Mucosa of gallbladder (tissue), 1 donor: ENCODE measurements at places on chromosomes 3 and 15. TPM values are rescaled to one million over a fixed set of nuclear protein-coding genes. Genes with fewer than 3 reads are reported as not detected.

GRCh38 chr3:104437131-104437750, 929.5 kb upstream of the ALCAM start:
- no peak for DNase-seq

DNA sequence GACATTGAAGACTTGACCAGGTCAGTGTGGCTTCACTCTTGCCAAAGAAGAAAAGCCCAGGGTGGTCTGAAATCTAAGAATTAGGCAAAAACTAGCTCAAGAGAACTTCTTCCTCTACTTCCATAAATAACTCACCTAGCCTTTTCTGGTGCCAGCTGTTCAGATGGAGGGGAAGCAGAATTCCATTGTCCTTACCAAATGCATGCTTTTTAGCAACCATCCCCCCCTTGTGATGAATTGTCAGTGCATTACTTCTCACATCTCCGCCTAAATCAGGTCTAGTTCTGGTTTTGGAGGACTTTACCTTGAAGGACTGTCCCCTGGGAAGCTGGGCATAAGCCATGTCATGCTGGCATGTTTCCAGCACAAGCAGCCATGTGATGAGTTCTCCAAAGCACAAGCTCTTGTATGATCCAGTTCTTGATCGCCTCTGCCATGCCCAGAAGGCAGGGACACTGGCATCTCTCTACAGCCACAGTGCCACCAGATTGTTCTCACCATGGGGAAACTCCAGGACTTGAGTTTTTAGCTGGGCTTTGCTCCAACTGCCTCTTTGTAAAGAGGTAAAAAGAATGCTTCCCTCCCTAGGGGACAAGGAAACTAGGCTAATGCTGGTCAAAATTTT, 96.4 kb upstream of the IL12A start:
- DNase-seq, result no peak

- no peak for DNase-seq
Measured at GRCh38 chr15:39025321-39025720, 460.7 kb upstream of the RASGRP1 start.

- no peak for DNase-seq
Measured at GRCh38 chr15:28985691-28986090, 99.9 kb downstream of the APBA2 start.

GRCh38 chr15:98900356-98900755, 107.2 kb downstream of the PGPEP1L start:
- DNase-seq, result no peak

DNA sequence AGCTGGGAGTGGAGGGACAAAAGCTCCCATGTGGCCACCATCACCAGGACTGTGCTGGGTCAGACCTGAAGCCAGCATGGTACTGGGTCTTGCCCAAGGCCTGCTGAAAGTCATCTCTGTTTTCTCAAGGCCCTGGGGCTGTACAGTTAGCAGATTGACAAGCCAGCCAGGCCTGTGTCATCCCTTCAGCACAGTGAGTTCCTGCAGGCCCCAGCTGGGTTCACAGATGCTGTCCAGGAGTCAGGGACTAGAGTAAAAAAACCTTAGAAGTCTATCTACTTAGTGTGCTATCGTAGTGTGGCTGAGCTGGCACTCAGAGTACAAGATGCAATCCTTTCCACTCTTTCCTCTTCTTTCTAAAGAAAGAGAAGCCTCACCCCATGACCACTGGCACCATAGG, 246.0 kb upstream of the NAALADL2 start:
- DNase-seq, result no peak

- DNase-seq, result no peak
Measured at GRCh38 chr3:66378256-66378655, 122.6 kb downstream of the LRIG1 start.

DNA sequence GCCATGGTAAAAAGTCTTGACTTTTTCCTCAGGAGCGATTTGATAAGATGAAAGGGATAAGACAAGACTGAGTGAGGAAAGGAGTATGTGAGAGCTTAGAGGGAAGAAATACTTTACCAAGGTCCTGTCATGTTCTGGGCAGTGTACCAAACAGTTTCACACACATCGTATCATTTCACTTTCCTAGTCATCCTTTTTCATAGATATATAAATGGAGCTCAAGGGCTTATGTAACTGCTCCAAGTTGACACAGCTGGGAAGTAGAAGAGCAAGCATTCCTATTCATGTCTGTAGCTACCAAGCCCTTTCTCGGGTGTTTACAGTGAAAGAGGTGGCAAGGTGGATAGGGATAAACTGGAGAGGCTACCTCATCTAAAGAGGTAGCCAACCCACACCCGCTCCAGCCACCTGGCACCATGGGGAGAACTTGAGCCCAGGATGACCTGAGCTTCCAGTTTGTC, 57.4 kb downstream of the MRPS25 start:
- DNase-seq, result no peak

GRCh38 chr3:27431116-27431515, 53.1 kb downstream of the SLC4A7 start:
- DNase-seq, result peak; percentile 68

GRCh38 chr3:126960604-126960995, 22.3 kb upstream of the PLXNA1 start:
- DNase-seq, result no peak

DNA sequence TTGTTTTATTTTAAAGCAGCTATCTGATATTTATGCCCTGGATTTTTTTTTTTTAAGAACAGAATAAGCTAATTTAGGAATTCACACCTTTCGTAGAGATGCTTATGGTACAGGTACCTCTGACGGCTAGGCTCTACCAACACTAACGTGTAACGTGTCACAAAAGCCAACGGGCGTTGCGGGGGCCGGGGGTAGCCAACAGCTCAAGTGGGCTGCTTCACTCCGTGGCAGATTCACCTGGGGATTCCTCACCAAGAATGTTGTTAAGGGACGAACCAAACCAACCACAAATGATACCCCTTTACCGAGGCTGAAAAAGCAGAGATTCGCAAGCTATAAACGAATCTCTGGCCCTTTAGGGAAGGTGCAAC, 1.0 kb downstream of the TMCC1 start:
- DNase-seq, result no peak

- DNase-seq, result no peak
Measured at GRCh38 chr3:118127992-118128391, 906.7 kb downstream of the IGSF11 start.

GRCh38 chr15:77461486-77461885, 40.8 kb downstream of the HMG20A start:
- DNase-seq, result no peak

GRCh38 chr15:100714749-100715342, 112.5 kb downstream of the ASB7 start:
- DNase-seq, result no peak

- peak; percentile 30 for DNase-seq
Measured at GRCh38 chr15:66293419-66294156, at the start of gene DIS3L. Gene DIS3L, plus strand, starts transcription at chr15:66293568. Its CDS starts 29 bp downstream, at chr15:66293597.

DNA sequence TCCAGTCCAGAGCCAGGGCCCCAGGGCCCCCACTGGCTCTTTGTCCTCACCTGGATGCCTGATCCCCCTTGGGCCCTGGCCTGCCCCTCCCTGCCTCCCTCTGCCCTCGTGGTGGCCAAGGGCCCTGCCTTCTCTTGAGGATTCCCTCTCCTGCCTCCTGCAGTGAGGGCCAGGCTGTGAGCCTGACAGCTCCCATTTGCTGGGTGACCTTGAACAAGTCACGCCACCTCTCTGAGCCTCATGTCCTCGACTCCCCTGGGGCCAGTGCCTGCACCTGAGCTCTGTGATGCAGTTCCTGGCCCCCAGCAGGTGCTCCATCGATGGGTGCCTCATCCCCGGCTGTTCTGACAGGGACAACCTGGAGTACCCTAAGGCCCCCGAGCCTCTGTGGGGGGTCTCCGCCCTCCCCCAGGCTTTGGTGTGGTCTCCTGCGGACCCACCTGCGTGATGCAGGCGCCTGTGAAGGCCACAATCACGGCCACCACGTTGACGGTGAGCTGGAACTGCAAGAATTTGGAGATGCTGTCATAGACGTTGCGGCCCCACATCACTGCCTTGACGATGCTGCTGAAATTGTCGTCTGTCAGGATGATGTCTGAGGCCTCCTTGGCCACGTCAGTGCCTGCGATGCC, 24.1 kb upstream of the SEC13 start:
- no peak for DNase-seq

GRCh38 chr3:90052425-90052950, 945.1 kb downstream of the EPHA3 start:
- DNase-seq, result no peak

DNA sequence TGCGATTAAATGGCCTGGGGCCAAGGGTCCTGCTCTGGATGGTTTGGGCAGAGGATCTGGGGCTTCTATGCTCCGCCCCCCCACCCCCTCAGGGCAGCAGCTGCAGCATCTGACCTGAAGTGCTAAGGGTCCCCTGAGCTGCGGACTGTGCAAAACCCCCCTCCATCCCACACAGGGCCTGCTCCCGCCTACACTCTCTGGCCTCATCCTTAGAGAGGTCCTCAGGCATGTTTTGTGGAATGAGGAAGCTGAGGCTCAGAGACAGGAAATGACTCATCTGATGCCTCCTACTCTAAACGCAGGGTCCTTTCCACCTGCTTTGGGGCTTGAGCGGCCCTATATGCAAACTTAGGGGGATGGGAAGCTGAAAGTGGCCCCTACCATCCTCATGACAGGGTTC, 59.5 kb upstream of the CTSH start:
- DNase-seq, result no peak

GRCh38 chr15:88847144-88847543, 43.9 kb downstream of the ACAN start:
- no peak for DNase-seq

- peak; percentile 65 for DNase-seq
Measured at GRCh38 chr15:74869726-74870407, 3.3 kb downstream of the SCAMP2 start.

- DNase-seq, result no peak
Measured at GRCh38 chr3:118171236-118171852, 863.3 kb downstream of the IGSF11 start.

Gene IQCF5
- total RNA-seq, result not detected

Gene USP13
- total RNA-seq, result 9.4 TPM

Gene LNP1
- total RNA-seq, result 2.4 TPM

Gene DHX30
- 71.9 TPM for total RNA-seq

Gene SLC12A8
- total RNA-seq, result 49.5 TPM

Gene LYZL4
- total RNA-seq, result 0.32 TPM

Gene SPCS1
- total RNA-seq, result 106 TPM

Gene MKRN3
- not detected for total RNA-seq

Gene FGF7
- 99.0 TPM for total RNA-seq

Gene RARRES1
- 6.3 TPM for total RNA-seq

Gene NPAP1
- total RNA-seq, result 0.17 TPM

Gene PRR23C
- not detected for total RNA-seq

Gene SNRPN
- 277 TPM for total RNA-seq

Gene LTK
- total RNA-seq, result 2.5 TPM

Gene TFDP2
- 106 TPM for total RNA-seq

Gene TRPM1
- not detected for total RNA-seq

Gene CHRNA3
- total RNA-seq, result 0.89 TPM
